T follicular helper cell (primary cell): ENCODE measurements at places on chromosomes 7 and 10.
A peak's percentile ranks its signal among the peaks of the same experiment; 100 is the strongest.

GRCh38 chr7:50690541-50691011, 92.1 kb downstream of the GRB10 start:
- no peak for DNase-seq

DNA sequence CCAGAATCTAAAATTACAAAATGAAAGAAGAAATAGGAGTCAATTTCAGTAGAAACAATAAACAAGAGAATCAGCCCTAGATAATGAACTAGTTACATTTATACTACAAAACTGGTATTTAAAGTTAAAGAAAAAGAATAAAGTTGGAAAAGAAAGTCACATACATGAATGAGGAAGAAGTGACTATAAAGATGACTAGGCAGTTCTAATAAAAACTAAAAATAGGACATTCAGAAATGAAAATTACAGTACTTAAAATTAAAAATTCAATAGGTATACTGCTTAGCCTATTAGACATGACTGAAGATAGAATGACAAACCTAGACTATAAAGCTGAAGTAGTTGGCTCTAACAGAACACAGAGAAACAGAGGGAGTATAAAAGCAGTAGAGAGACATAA, 108.8 kb downstream of the AHR start:
- DNase-seq: no peak

- DNase-seq: peak; percentile 30
These were observed 505 bp downstream of the NUDCD3 start for GRCh38 chr7:44489955-44490350.

DNA sequence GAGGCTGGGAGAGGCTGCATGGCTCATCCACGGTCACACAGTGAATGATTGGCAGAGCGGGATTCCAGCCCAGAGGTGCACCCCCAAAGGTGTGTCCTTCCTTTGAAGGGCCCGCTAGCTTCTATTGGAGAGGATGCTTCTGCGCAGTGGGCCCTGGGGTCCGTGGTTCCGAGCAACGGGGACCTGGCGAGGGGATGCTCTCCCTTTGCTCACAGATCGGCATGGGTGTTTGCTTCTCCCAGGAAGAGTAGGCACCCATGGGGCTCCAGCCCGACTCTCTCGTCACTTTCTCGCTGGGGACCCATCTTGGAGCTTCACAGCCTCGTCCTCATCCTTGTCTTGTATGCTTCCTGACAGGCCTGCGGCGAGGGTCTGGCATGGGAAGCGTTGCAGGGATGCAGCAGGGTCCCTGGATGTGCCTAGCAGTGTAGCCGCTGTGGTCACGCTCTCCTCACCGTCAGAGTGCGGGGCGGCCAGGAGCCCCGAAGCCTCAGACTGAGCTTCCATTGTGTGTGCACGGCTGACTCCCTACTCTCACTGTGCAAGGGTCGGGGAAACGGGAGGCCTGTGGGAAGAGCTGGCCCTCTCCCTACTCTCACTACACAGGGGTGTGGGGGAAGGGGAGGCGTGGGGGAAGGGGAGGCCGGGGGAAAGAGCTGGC, 538.5 kb upstream of the FOXK1 start:
- DNase-seq: no peak

DNA sequence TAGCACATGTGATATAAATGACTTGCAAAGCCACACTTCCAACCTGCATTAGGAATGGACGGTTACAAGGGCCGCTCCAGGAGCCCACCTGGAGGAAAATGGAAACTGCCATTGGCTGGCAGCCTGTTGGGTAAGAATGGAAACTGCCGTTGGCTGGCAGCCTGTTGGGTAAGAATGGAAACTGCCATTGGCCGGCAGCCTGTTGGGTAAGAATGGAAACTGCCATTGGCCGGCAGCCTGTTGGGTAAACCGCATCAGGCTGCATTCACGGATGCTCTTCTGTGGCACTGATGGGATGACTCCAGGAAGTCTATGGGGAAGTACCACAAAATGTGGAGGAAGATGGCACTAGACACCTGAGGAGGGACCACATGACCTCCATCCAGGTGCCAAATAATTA, 143.1 kb downstream of the DPP6 start:
- no peak for DNase-seq

DNA sequence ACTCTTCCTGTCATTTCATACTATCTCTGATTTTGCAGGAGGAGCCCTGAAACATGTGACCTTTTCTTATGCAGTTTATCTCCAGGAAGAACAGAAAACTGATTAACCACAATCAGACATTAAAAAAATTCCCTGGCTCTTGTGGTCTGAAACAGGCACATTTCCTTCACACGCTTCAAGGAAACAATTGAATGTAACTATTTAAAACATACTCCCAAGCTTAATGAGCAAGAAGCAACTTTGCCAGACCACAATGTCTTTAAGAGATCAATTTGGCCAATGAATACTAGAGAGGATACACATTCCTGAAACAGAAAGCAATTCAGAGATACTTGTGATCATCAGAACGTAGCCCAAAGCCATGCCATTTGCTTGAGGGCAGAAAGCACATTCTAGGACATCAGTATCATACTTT, 65.8 kb downstream of the PIP4K2A start:
- DNase-seq: no peak

DNA sequence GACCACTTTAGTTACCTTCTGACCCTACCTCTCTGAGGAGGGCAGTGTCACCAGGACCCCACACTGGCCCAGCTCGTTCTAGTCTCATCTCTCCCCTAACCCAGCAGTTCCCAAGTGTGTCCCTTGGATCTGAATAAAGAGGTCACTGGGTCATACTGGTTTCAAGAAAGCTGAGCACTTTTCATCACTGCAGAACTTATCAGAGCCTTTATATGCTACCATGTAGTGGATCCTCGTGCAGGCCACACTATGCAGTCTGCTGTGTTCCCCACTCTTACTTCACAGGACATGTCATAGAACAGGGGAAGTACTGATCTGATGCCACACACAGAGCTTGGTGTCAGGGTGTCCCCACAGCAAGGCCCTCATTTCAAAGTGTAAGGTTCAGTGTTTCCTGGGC, 113.8 kb downstream of the GFRA1 start:
- no peak for DNase-seq

DNA sequence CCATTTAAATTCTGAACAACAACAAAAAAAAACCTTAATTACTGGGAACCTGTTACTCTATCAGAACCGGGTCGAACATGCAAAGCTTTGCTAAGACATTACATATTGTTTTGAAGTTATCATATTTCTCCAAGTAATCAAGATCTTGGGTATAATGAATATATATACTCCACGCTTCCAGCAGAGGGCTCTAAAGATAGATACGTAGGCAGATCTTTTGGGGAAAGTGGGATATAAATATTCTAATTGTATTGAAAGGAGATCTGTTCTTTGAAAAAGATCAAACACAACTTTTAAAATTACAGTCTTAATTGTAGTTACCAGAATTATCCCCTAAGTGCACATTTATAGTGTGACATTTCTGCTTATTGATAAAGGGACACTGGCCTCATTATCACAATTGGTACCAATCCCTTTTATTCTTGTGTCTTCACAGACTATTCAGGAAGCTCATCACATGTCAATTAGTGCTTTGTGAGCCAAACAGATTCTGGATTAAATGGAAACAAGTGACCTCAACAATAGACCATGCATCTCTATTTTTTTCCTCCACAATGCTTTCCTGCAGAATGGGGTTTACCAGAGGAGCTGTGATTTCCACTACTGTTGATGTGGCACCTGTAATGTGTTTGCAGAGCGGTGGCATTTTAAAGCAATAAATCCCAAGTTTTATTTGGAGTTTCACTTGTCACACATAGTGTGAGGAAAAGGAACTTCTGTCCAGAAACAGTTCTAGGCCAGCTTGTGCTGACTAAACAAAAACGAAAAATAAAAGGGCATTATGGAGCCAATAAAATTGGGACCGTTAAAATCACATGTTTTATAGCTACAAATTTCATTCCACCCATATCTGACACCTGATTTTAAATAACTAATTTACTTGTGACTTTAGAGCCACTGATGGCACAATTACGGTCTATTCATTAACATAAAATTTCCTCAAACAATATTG, 122.4 kb downstream of the CTTNBP2 start:
- DNase-seq: no peak

DNA sequence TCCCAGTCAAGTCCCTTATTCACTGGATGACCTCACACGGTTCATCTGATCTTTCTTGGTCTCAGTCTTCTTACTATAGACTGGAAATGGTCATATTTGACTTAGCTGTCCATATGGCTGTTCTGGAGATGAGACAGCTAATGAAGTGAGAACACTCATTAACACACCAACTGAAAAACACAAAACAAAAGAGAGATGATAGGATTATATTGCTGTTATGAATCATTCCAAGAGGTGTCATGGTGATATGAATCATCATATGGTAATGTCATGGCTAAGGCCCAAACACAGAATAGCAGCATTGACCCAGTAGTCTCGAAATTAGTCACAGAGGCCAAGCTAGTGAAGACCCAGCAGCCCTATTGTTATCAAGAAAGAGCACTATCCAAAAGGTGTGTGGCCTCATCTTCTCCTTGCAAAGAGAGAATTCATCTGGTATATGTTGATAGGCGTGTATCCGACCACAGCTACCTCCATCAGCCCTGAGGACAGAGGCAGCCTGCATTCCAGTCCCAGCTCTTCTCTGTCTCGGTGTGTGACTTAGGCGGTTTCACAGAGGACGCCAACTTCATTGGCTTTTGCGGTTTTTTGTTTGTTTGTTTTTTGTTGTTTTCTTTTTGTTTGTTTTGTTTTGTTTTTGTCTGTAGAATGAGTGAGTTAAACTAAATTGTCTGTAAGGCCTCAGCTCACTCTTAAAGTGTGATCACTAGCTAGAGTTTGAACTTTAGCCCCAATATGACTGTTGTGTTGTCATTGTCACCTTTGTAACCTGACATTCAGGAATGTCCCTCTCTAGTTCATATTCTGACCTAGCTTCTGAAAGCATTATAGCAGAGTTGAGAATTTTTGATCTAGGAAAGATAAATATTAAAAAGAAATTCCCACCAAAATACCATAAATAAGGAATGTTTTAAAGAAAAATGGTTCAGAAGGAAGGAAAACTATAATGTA, 97.4 kb upstream of the PDCD4 start:
- DNase-seq: no peak

DNA sequence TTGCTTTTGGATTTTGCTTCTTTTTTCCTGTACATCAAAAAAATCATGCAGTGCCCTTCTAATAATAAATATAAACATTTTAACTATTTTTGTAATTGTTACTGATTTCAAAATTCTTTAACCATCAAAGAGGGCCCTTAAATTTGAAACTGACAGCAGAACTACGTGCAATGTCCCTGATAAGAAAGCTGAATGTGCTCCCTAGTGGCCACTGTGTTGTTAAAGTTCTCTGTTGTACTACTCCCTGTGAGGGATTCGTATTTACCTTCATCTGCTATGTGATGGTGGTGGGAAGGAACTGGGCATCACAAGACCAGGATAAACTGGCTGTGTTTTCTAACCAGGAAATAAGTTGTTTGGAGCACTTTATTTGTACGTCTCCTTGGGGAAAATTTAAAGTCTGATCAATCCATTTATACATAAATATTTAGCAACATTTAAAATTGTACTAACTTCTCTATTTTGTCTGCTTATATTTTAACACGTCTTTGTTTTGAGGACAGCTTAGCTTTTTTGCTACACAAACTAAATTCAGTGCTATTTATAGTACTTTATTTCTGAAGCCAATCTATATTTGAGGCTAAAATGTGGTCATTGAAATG, 322.4 kb downstream of the HGF start:
- no peak for DNase-seq

GRCh38 chr10:49737474-49738201, 24.5 kb downstream of the OGDHL start:
- no peak for DNase-seq

- no peak for DNase-seq
These were observed 32.4 kb downstream of the EPC1 start for GRCh38 chr10:32314588-32314987.

- no peak for DNase-seq
These were observed 5.3 kb downstream of the LRCH4 start for GRCh38 chr7:100580466-100581283.

GRCh38 chr7:21550821-21551531, 8.1 kb downstream of the DNAH11 start:
- no peak for DNase-seq

DNA sequence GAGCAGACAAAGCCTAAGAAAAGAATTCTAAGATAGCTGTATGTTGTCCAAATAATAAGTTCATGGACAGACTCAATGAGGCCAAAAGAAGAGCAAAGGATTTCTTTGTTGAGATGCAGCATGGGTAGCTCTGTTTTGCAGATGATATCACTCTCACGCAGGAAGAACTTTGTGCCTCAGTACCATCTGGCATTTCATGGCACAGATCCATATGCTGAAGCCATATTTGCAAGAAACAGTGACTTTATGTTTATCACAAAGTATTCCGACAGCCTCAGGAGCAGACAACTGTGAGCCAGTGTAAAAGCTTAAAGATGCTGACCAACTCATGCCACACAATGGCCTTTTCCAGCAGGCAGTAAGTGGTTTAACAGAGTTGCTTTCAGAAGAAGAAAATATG, 45.5 kb upstream of the RNF148 start:
- DNase-seq: no peak

- no peak for DNase-seq
These were observed 58.5 kb upstream of the SLC35B4 start for GRCh38 chr7:134375206-134375605.

DNA sequence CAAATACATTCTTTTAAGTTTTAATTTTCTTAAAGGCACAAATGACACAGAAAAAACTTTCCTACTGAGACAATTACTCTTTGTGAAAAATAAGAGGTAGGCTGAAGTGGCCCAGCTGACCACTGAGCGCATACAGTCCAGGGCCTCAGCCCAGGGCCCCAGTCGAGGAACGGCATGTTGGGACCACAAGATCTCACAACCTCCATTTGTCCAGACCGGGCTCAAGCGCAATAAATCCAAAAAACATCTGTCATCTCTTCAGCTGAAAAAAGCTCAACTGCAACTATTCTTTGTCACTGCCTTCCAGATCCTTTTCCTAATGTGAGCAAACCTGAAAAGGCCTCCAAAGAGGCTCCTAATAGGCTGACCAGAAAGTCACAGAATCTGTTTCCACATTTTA, 165.8 kb downstream of the SRPK2 start:
- DNase-seq: no peak

DNA sequence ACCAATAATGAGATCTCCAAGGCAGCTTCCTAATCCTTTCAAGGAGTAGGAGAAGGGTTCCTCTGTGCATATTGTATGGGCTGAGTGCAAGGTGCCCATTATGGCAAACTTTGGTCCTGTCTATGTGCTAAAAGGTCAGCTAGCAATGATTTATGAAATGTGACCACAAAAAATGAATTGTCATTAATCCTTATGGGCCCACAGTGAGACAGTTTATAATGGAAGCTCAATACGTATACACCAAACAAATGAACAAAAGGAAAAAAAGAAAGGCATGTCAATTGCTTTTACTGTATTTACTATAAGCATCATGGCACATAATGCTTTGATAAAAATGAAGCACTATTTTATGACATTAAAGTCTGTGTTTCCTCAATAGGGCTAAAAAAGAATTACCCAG, 54.5 kb downstream of the ELAPOR2 start:
- no peak for DNase-seq
